ENCODE measurements at places on chromosomes 6 and 20.

DNA sequence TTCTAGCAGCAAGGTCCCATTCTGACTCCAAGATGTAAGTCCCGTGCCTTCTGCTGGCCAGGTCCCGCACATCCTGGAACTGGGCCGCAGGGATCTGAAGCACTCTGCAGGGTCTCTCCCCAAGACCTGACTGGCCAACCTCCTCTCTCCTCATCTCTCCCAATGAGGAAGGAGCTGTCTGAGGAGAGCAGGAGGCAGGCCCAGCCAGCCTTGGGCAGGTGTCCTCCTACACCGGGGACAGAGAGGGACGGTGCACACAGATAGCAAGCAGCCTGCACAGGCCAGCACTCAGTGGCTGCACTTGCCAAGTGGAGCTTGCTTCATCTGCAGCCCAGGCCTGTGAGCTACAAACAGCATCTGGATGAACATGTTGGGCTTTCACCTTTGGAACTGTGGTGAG, 76.8 kb upstream of the CD93 start:
- DNase-seq = no peak

DNA sequence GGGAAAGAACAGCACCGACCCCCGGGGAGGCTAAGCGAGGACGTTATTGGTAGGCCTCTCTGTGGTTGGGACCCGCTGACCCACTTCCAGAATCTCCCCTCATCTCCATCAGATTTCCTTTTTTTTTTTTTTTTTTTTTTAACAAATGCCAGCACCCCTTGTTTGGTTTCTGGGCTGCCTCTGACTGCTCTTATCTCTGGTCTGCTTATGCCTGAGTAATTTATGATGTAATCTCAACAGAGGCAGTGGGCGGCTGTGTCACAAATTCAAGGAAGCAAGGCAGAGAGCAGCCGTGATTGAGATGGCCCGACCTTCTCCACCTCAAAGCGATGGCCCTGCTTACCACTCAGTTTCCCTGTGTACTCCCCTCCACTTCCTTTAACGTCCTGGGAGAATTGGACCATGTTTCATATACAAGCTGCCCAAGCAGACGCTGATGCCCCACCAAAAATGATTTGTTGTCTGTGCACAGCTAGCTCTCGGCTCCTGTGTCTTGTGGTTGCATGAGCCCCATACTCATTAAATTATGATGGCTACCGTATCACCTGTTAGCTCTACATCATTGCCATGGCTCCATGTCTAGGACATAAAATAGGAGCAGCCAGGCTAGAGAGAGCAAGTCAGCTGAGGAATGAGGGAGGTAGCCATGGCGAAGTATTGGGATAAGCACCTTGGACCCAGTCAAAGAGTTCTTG, 98.1 kb downstream of the ZNF217 start:
- DNase-seq = no peak

DNA sequence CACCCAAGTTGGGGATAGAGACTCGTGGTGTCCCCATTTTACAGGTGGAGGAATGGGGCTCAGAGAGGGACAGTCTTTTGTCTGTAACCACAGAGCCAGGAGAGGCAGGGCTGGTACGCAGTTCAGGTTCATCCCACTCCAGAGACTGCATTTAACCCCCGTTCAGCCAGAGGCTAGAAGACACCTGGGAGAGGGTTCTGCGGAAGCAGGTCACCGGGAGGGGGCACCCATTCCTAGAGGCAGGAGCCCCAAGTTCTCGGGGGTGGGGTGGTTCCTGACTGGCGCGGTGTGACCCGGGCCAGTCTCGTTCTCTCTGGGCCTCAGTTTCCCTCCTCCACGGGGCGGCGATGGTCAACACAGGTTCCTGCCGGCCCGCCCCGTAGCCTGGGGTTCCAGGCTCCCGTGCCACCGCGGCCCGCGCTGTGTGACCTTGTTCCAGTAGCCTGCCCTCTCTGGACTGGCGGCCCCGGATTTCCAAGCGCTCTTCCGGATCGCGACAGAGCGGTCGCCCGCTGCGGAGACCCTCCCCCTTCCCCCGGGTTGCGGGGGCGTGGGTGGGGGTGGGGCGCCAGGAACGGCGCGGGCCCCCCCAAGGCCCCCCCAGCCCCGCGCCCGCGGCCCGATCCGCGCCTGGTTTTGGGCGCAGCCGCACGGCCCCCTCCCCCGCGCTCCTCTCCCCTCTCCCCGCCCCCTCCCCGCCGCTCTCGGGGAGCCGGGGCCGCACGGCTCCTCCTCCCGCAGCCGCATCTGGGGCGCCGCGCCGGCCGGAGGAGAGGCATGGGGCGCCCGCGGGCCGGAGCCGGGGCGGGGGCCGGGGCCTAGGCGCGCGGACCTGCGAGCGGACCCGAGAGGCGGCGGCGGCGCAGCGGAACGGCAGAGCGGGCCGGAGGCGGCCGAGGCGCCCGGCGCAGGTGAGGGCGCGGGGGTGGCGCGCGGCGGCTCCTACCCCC, at the start of gene DLGAP4:
Gene DLGAP4 (plus strand): TSS at position 738 of the 950 bp plus-strand sequence. CDS start 125,379 bp downstream, outside the sequence.
- no peak for DNase-seq

DNA sequence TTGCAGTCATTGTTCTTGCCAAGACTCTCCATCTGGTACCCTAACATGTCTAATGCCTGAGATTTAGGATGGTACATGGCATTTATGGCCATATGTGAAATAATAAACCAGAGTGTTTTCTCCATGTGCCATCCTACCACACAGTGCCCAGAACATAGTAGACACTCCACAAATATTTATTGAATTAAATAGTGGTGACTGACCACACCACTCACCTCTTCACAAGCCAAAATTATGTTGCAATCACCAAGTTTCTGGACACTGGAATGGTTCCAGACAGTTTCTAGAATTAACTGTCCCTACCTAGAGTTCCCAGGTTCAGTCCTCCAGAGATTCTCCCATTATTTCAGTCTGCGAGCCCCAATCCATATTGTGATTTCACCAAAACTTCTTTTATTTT, 427.3 kb downstream of the KIF16B start:
- no peak for DNase-seq

- DNase-seq = no peak
Measured at GRCh38 chr6:154907291-154907690, 87.8 kb upstream of the TIAM2 start.

- DNase-seq = no peak
Measured at GRCh38 chr20:1403624-1404023, 10.8 kb upstream of the FKBP1A start.

GRCh38 chr6:27136978-27137814, 110.3 kb upstream of the PRSS16 start:
- DNase-seq = no peak

DNA sequence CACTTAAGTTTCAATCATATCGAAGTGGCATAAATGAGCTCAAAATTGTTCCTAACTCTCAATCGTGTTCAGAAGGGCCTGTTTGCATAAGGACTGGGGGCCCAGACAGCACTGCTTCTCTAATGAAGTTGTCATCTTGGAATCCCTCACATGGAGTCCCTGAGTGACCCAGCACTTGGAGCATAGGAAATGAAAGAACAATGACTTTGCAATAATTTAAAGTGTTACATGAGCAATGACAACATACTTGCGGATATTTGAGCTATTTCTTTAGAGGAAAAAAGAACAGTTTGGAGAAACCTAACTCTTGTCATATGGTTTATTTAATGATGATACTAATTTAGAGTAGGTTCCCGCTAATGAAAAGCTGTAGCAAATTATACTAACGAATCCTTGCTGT, 239.9 kb downstream of the TSHZ2 start:
- DNase-seq = no peak

DNA sequence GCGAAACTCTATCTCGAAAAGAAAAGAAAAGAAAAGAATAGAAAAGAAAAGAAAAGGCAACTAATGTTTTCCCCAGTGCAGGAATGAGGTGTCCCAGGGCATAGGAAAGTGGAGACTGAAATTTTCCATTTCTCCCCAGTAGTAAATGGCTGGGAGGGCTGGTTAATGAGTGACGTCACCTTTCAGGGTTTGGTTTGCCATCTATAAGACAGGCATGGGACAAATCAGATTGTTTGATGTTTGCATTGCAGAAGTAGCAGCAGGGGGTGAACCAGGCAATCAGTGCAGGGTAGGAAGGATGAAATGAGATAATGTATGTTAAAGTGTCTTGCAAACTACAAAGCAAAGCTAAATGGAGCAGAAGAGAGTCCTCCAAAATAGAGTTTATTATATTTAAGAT, 533.4 kb downstream of the PKHD1 start:
- no peak for DNase-seq

GRCh38 chr6:132513831-132514545, 1.1 kb upstream of the STX7 start:
- DNase-seq = no peak

DNA sequence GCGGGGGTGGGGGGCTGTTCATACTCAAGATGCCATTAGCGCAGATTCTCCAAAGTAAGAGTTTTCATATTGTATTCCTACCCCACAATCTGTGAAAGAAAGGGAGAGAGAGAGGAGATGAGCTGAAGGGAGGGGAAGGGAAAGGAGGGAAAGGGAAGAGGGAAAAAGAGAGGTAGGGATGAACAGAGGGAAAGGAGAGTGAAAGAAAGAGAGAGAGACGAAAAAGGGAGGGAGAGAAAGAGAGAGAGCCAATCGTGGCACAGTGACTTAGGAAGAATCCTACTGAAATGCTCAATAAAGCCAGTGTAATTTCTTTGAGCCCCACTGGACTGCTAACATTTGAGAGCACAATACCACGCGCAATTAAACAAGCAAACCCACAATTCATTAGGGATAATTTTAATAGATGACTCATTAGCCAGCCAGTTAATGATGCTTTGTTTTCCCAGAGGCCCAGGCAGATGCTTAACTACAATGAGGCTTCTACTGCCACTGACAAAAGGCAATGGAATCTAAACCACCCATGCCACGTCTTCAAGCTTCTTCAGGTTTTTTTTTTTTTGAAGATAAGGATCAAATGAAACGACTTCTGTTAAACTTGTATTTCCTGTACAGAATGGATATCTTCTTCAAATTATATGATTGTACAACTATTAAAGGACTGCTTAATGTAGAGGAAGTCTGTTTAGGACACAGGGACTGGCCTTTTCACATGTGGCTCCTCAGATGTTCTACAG, 306.8 kb downstream of the FOXC1 start:
- no peak for DNase-seq

DNA sequence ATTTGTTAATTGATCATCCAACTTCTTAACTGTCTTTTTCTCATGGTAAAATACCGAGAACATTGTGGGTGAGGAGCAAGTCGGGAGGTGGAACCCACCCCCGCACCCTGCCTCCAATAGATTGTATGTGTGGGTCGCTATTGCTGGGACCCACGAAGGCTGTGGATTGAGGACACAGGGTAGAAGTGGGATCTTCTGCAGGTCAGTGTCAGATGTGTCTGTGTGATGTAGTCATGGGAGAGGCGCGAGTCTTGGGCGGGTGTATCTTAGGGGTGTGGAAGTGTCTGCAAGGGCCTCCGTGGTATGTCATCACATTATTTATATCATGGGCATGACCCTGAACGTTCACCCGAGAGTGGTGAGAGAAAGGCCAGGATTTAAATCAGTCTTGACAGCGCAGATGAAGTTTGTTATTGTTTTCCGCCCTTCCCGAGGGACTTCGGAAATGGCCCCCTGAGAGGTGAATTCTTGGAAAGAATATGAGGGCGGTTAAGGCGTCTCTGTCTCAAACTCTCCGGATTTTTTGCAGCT, 472 bp upstream of the PAQR8 start:
- no peak for DNase-seq

DNA sequence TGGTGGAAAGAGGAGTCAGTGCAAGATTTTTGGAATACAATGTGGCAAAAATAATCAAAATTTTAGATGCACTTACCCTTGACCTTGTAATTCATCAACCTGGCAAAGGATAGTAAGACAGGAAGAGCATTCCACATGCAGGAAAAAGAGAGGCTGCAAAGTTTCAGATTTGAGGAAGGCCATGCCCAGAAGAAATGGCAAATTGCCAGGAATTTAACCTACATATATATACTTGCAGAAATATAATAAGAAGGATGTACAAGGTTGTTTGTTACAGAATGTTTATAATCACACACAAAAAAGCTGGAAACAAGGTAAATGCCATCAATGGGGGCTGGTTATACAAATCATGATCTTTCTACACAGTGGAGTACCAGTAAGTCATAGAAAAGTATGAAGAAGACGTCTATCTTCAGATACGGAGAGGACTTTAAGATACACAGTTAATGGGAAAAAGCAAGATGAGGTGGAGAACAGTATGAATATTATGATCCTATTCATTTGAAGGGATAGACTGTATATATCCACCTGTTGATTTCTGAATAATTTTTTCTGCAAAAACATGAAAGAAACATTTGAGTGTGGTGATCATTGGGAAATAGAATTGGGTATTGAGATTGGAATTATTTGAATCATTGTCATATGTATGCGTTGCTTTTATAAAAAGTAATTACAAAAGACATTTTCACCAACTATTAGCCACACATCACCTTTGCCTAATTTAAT, 253.8 kb downstream of the TBC1D7 start:
- no peak for DNase-seq

GRCh38 chr6:111874025-111874415, 768 bp upstream of the FYN start:
- DNase-seq = peak; percentile 45

- no peak for DNase-seq
Measured at GRCh38 chr20:43576108-43576507, 14.6 kb upstream of the IFT52 start.

- DNase-seq = no peak
Measured at GRCh38 chr20:38460040-38460623, 12.5 kb upstream of the RALGAPB start.

- no peak for DNase-seq
Measured at GRCh38 chr20:59976156-59976782, 18.0 kb downstream of the CDH26 start.

GRCh38 chr6:16476861-16477260, 238.5 kb downstream of the GMPR start:
- no peak for DNase-seq

- no peak for DNase-seq
Measured at GRCh38 chr6:151275566-151275965, 35.8 kb downstream of the AKAP12 start.

DNA sequence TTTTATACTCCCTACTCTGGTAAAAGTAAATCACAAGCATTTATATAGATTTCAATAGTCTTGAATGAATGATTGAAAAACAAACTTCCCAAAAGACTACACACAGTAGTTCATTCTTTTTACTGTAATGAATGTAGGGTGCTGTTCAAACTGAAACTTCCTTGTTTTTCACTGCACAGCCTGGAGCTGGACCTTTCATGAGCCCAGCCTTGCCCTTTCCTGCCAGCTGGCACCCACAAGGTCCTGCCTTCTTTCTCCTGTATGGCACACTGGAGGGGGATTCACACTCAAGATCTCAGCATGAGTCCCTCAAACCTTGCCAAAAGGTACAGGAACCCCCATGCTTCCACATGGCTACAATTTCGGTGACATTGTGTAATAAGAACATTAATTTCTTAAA, 50.9 kb downstream of the COL12A1 start:
- no peak for DNase-seq

DNA sequence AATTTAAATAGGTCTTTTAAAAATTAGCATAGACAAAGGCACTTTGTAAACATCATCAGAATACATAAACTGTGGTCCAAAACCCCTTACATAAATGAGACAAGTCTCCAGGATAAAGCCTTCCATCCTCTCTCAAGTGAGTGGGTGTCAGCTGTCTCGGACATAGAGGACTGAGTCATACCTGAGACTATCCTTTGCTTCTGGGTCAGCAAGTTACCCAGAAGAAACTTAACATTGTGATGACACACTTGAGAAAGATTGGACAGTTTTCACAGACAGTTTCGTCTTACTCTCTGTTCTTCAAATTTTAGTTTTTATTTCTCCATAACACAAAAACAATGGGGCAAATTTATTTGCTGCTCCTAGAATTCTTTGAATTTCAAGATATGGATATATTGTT, 838.0 kb downstream of the DHX35 start:
- no peak for DNase-seq

All from activated CD4-positive, alpha-beta T cell treated with anti-CD3 and anti-CD28 coated beads for 1 hour (primary cell).